Upper lobe of left lung (tissue), 6 donors: ENCODE measurements at places on chromosomes 16 and 17.

- no peak for DNase-seq
Measured at GRCh38 chr16:8950580-8951077, 13.1 kb downstream of the USP7 start.

- DNase-seq, result no peak
Measured at GRCh38 chr17:29618272-29619065, 4.2 kb downstream of the CORO6 start.

- no peak for DNase-seq
Measured at GRCh38 chr16:84610376-84610775, 7.5 kb downstream of the COTL1 start.

GRCh38 chr16:13307255-13307654, 405.9 kb downstream of the SHISA9 start:
- DNase-seq, result no peak

- no peak for DNase-seq
Measured at GRCh38 chr16:13883276-13883675, 36.7 kb upstream of the ERCC4 start.

- peak; percentile 98 for DNase-seq
Measured at GRCh38 chr17:28571361-28572122, at the start of gene PIGS. Gene PIGS (minus strand): TSS chr17:28571524. CDS start chr17:28571496, 28 bp downstream.

DNA sequence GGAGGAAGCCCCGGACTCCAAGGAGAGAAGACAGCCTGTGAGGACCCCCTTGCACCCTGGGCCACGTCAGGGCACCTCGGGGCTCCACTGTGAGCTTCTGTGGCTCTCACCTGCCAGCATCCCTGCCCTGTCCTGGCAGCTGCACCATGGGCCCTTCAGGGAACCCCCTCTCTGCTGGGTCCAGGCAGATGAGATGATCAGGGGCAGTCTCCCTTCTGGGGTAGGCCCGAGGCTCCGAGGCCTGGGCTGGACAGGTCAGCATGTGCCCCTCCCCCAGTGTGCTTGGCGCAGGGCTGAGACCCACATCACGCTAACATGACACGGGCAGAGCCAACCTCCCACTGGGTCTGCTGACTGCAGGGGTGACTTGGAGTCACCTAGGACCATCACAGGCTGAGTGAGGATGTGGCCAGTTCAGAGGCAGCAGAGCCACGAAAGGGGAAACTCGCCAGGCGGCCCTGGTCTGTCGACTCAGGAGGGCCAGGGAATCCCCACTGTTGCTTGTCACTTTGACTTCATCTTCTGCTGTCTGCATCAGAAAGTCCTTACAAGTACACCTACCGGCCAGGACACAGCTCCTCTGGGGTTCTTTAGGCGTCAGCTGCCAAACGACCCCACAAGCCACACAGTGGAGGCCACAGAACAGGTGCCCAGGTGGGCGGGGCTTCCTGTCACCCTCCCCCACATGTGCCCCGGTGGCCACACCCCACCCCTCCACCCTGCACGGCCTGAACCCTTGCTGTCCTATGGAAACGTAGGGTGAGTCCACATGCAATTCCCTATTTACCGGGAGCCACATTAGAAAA, 2.2 kb downstream of the GALNS start:
- peak; percentile 43 for DNase-seq

DNA sequence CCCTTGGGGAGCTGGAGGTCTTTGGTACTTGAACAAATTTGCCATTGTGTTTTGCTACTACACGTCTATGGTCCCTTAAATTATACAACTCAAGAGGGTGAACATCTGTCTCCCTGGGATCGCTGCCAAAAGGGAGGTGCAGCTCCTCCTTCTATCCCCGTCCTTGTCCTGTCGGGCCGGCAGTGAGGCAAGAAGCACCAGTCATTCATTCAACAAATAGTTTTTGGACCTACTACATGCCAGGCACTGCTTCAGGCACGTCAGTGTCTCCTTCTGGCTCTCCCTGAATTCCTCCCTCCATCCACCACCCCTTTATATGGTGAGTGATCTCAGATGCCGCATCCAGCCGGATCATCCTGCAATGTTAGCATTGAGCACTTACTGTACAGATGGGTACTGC, 2.2 kb upstream of the RPL38 start:
- DNase-seq, result no peak

DNA sequence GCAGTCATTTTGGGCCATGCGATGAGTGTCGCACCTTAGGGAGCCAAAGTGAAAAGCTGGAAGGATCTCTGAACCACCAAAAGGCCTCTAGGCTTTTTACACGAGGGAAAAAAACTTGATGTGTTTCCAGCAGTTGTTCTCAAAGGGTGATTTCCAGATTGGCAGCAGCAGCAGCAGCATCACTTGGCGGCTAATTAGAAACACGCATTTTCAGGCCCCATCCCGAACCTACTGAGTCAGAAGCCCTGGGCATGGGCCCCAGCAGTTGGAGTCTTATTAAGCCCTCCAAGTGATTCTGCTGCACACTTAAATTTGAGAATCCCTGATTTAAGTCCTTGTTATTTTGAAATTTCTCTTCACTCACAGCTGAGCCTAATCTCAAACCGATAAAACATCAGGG, 25.3 kb upstream of the PYY start:
- no peak for DNase-seq

DNA sequence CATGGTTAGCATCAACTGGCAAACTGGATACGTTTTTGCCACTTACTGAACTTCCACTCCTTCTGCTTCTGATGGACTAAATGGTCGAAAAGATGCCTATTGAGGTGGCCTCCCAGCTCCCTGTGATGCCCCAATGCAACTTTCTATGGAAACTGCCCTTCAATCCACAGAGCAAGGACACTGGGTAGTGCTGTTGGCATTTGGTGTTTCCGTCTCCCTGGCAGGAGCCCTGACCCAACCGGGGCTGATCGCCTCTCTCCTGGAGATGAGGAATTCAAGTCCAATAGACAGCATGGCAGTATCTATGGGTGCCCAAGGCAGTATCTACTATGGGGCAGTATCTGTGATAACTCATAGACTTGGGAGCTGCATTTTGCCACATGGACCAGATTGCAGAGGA, 116.3 kb upstream of the IRX3 start:
- DNase-seq, result no peak

DNA sequence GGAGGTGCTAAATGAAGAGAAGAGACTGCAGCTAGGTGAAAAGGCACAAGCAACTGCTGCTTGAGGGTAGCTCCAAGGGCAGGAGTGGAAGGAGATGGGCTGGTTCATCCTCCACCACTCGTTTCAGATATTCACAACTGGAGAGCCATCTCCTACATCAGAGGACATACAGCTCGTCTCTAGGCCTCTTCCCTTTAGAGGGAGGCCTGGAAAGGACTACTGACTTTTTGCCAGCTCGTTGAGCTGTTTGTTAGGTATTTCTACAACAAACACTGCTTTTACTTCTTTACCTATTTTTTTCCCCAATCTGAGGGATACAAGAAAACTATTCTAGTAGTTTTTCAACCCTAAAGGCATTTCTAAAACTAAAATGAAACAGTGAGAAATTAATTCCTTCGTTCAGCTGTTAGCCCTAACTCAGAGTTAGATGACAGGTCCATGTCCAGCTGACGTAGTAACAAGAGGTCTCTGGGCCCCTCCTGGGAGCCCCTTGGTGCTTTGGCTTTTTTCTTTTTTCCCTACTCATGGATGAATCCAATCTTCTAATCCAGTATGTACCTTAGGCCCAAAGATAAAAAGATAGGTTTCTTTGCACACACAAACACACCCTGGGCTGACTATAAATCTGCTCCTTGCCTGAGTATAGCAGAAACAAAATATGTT, 47.8 kb upstream of the TBX2 start:
- DNase-seq, result no peak

DNA sequence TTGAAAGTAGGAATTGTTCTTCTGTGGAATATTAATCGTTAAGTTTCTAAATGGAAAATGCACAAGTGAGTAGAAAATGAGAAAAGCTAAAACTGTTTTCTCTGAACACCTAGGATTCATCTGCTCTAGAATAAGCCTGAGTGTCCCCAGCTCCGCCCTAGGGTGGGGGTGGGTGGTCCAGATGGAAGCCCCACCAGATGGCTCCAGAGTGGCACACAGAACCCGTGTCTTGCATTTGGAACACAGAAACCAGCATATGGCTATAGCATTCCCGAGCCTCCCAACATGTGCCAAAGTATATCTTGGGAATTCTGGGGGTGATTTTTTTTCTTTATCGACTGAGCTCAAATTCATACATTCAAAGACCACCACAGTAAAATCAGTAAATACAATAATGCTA, 517.7 kb upstream of the PSMD7 start:
- DNase-seq, result no peak

DNA sequence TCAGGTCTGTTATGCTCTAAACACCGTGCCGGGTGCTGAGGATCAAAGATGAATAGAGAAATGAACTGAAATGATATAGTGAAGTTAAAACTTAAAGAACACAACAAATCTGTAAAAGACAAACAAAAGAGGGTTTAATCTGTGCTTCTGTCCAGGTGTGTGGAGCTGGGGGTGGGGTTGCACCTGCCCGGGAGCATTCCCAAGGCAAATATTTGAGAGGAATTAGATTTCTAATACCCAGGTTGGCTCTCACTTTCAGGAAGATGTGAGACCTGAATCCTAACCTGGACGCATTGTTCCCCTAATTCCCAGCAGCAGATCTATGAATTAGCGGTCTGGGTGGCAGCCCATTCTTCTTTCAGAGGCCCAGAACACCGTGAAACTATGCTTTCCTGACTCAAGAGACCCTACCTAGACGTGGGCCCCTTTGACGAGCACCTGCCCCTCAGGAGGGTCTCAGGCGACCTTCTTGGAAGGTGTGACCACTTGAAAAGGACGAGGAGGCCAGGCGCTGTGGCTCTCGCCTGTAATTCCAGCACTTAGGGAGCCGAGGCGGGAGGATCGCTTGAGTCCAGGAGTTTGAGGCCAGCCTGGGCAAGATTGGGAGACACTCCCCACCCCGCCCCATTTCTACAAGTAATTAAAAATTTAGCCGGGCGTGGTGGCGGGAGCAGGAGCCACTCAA, 677 bp upstream of the RANGRF start:
- no peak for DNase-seq

- DNase-seq, result no peak
Measured at GRCh38 chr16:73385696-73386095, 337.8 kb upstream of the ZFHX3 start.

DNA sequence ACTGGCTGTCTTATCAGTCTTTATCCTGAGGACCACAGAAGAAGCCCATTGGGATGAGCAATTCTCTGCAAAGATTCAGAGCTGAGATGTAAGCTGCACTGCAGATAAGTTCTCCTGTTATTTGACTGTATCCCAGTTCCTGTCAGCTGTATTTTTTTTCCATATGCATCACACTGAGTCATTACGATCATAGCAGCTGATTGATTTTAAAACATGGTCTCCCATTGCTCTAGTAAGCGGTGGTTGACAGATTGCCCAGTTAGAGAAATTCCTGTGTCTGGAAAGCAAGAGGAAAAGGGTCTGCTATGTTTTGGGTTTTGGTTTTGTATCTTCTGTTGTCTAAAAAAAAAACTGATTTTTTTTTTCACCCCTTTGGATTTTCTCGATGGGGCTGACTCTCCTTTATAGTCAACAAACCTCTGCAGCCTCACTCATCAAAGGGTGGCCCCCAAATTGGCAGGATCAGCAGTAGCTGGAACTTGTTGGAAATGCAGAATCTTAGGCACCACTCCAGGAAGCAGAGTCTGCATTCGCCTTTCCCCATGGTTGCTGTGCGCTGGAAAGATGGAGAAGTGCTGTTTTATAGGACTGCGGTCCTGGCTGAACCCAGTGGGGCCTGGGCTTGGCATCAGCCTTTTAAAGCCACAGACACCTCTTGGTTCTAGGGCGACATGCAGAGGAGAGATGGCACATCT, 220.1 kb upstream of the MPHOSPH6 start:
- no peak for DNase-seq

- no peak for DNase-seq
Measured at GRCh38 chr17:10600571-10600970, 51.1 kb upstream of the MYH2 start.

GRCh38 chr16:23172994-23173393, 9.6 kb upstream of the SCNN1G start:
- no peak for DNase-seq

GRCh38 chr16:88991813-88992350, 14.9 kb upstream of the CBFA2T3 start:
- peak; percentile 69 for DNase-seq

DNA sequence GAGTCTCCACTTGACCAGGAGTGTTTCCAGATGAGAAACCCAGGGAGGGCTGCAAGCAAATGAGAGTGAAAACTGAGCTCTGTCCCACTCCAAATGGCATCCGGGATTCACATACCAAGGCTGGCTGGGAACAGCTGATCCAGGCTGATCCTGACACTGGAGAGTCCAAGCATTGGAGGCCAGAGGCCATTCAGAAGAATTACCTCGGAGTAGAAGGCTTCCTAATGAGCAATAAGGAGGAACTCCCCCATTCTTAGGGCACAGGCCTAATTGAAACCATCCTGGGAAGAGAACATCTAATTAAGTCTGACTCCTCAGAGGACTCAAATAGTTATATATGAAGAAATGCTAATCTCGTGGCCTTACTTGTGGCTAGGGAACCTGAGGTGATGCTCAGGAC, 142.8 kb downstream of the PRKCA start:
- no peak for DNase-seq

GRCh38 chr16:88128556-88128955, 177.3 kb downstream of the BANP start:
- DNase-seq, result no peak

GRCh38 chr16:457732-458400, 32.4 kb downstream of the RAB11FIP3 start:
- DNase-seq, result no peak

DNA sequence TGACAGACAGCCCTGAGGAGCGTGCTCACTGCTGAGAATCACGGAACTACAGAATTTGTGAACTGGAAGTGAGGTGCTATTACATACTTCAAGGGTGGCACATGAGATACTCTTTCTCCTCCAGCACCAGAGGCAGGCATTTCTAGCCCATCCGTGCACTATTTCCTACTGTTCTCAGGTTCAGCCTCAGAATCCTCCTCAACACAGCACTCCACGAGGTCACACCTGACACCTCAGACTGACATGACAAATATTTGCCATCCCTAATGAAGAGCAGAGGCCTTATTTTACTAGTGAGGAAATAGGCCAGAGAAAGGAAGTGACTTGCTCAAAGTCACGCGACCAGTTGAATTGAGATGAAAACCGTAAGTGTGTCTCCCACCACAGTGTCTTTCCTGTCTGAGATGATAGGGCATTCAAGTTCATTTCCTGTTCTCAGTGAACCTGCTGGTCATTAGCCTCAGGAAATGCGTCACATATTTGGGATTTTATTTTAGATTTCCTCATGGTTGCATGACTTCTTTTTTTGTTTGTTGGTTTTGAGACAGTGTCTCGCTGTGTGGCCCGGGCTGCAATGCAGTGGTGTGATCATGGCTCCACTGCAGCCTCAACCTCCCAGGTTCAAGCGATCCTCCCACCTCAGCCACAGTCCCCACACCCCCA, 23.6 kb downstream of the SEZ6 start:
- DNase-seq, result peak; percentile 68

GRCh38 chr17:55340176-55340575, 75.4 kb downstream of the HLF start:
- no peak for DNase-seq

- DNase-seq, result peak; percentile 61
Measured at GRCh38 chr16:24748242-24748641, 18.8 kb downstream of the TNRC6A start.
